ENCODE measurements at places on chromosomes 5 and 9.

GRCh38 chr5:74252044-74252443, 388.5 kb downstream of the ENC1 start:
- no peak for DNase-seq

- DNase-seq, result no peak
Measured at GRCh38 chr5:23884405-23885031, 377.1 kb downstream of the PRDM9 start.

GRCh38 chr5:72041654-72042053, 65.6 kb upstream of the MAP1B start:
- DNase-seq, result no peak

DNA sequence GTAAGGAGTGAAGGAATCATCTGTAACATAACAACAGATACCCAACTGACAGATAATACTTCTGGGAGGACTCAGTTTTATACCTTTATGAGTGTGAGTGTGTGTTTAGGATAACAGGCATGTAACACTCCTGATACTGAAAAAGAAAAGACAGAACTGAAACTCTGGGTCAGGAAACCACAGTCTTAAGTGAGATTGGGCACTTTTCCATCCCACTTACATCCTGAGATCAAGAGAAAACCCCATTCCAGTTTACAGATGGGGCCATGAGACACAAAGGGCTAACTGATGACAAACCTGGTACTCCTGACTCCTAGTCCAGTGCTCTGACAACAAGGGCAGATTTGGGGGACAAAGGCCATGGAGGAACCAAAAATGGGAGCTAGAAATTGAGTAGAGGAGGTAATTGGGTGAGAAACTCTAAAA, 18.0 kb downstream of the IL5 start:
- no peak for DNase-seq

DNA sequence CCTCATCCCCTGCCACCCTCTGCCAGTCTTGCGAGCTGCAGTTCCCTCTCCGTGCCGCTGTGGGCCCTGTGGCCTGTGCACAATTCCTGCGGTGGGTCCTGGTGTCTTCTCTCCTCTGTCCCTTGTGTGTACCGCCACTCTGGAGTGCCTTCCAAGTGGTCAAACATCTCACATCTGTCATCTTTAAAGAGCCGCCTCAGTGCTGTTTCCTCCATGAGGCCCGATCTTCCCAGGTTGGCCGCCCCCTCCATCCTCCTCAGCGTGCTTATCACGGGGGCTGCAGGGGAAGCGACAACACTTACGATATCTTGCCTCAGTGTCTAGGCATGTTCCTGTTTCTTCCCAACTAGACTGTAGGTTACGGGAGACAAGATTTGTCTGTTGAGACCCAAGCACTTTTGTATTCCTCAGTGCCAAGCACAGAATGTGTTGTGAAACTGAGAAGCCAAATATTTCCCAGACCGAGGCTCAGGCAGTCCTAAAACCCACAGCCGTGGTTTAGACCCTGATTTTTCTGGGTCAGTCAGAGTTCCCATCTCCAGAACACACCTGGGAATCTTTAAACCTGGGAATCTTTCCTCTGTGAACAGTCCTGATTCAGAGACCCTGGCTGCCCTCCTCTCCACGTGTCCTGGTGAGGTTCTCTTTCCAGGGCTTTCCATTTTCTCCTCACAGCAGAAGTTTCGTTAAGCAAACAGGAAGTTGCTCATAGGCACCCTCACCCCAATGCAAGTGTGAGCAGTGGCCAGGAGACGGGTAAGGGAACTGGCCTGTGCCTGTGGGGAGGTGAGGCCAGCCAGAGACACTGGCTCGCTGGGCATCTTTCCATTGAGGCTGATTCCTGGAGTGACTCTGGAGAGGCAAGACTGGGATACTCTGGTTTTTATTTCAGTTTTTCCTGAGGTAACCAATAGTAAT, 28.8 kb downstream of the SLC46A2 start:
- DNase-seq, result no peak

All from neural crest cell (in vitro differentiated cells).